ENCODE measurements at places on chromosomes 2 and 18.

GRCh38 chr2:160364364-160364763 lies 129.2 kb downstream of the RBMS1 start:
- no peak for DNase-seq

DNA sequence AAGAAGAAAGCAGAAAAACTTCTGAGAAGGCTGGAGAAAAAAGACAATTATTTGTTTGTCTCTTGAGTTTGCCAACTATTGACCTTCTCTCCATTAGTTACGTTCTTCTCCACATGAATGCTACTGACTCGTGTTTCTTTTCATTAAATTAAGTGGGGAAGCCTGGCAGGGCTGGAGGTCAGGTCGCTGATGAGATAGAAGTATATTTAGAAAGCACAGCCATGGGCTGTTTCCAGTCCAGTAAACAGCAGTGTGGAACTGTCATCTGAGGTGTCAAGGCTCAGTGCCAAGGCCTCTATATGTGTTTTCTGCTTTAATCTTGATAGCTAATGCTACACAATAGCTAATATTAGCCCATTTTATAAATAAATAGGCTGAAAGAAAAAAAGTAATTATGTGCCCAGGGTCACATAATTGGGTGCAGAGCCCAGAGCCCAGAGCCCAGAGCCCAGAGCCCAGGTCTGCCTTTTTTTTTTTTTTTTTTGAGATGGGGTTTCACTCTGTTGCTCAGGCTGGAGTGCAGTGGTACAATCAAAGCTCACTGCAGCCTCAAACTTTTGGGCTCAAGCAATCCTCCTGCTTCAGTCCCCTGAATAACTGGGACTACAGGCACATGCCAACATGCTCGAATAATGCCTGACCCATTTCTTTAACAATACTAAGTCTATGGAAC lies 6.3 kb downstream of the MSGN1 start:
- DNase-seq, result no peak

DNA sequence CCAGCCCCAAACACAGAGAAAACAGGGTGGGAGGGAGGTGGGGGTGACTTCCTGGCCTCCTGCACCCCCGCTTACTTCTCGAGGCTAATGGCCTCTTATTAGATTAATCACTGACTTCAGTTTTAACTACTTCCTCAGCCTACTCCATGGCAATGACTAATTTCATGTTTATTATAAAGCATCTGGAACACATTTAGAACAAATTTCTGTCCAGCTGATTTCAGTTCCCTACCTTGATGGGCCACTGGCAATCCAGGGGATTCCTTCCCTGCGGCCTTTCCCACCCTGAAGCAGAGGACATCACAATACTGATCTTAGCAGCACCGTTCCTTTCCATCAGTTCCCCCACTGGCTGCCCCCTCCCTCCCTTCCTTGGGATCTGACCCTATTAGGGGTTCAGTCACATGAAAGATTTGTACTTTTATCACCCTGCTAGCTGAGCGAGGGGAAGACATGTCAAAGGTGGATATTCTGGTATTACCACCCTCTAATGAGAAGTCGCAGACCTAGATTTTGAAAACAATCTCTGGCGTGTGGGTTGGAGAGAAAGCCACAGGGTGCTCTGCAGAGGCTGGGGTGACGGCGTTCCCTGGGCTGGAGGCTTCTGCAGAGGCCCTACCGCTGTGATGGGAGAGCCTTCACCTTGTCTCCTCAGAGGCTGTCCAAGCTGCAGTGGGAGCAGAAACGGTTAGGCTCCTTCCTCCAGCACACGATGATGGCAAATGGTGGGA lies 67.6 kb downstream of the KIAA2012 start:
- DNase-seq, result no peak

GRCh38 chr2:187548656-187549055 lies 5.6 kb downstream of the TFPI start:
- no peak for DNase-seq

DNA sequence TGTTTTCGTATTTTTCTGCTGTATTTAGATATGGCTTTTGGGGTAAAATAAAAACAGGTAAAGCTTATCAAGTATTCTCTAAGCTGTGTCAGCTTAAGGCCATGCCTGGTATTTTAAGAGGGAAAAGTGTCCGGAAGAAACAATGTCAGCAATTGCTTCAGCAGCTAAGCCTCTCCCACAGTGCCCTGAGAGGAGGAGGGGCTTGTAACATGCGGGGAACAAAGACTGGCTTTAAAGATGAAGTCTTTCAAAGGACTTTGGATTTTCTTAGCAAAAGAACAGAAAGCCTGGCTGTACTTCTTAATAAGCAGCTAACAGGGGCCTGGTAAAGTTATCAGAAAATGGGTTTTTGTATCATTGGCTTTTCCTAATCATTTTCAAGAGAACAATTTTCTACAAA lies 102.8 kb downstream of the PXDN start:
- no peak for DNase-seq

DNA sequence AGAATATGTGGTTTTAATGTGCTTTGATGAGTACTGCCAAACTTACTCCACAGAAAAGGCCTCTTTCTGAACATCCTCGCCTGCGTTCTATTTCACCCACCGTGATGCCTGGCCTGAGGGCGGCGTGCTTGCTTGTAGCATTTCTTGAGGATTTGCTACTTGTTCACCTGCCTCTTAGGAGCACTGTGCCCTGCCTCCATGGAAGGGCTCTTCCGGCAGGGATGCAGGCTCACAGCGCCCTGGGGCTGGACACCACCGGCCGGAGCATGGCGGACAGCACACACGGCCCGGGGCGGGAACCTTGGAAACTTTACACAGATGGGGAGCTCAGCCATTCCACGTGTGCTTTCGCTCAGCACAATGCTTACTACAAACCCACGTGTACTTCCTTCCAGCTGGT lies 37.1 kb downstream of the ANO7 start:
- DNase-seq, result no peak

DNA sequence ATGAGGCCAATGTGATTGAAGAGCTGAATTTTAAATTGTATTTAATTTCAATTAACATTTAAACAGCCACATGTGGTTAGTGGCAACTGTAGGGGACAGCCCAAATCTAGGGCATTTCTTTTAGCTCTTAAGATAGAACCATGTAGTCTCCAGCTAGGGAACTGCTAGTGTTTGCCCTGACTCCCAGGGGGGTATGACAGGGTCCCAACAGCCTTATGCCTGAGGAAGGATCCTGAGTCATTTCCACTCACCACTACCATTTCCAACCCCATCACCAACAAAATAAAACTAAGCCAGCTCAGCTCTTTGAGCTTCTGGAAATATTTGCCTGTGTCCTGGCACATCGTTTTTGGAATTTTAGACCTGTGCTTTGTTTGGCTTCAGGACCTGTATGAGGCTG lies 13.7 kb upstream of the GMCL1 start:
- DNase-seq, result no peak

DNA sequence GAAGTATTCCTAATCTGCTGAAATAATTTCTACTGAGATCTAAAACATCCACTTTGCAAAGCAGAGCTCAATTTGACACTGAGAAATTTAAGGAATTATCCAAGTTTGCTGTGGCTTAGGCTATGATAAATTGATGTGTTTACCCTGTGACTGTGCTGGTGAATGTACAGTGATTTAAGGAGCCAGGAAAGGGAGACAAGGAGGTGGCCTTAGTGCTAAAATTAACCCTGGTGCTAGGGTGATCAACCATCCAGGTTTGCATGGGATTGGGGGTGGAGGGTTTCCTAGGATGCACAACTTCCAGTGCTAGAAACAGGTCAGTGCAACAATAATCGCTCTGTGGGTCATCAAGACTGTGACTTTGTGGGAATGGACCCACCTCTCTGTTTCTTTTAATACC lies 307.5 kb upstream of the SPRED2 start:
- no peak for DNase-seq

DNA sequence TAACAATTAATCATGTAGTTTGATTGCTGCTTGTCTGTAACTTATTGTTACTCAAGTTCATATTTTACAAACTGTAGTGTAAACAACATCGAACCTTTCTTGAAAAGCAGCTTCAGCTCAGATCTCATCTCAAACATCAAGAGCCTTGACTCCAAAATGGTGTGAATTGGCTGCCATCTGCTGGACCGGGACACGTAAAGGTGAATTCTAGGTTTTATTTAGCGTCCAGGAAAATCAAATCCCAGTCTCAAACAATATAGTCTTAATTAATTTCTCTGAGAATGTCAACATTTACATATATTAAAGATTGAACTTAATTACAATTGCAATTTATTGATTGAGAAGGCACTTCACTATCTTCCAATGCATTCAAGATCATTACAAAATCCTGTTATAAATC lies 453.0 kb downstream of the GALR1 start:
- DNase-seq, result no peak

DNA sequence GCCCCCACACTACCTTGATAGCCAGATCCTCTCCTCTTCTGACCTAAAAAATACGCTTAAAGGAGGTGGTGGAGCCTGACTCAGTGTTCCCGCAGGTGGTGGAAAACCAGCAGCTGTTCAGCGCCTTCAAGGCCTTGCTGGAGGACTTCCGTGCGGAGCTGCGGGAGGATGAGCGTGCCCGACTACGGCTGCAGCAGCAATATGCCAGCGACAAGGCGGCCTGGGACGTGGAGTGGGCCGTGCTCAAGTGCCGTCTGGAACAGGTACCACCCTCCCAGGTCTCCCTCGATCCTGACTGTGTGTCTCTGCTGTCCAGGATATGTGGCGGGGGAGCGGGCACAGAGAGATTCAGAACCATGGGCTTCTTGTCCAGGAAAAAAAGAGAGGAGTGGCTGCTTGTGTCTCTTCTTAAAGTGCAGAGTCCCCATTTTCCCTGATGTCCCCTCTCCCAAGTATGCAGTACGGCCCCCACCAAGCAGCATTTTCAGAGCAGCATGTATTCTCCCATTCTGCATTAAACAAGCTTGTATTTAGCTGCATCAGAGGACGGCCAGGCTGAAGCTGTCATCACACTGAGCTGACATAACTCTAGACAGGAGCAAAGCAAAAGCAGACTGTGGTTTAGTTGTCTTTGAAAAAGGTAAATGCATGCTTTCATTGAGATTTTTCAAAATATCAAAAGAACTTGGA lies 101.6 kb downstream of the MTCL1 start:
- no peak for DNase-seq

GRCh38 chr18:50651334-50651733 lies 91.4 kb downstream of the MAPK4 start:
- DNase-seq, result no peak

DNA sequence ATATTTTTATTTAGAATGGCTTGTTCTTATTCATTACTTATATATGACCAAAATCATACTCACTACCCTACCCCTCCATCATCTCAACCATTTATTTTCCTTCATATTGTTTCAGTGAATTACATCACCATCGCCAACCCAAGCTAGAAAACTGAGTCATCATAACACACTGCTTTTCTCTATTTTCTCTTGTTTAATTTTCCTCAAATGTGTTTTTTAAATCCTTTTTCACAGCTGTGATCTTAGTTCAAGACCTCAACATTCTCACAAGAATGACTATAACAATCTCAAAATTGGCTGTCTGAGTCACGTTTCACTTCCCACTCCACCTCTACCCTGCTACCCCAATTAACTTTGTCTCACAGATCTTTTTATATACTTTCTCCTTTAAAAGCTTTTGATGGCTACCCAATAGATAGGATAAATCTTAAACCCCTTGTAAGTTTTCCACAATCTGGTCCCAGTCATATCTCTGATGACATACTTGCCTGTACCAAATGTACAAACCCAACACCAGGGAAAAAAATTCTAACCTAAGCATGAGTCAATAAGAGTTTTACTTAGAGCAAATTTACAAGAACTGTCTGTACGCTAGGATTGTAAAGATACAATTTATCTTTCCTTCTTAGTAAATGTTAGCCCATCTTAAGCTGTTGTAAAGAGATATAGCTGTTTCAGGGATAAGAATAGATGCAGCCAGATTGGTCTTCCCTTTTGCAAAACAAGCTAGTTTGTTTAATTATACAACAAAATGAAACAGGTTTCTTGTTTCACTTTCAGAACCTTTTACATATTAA lies 635.1 kb upstream of the SLC39A10 start:
- DNase-seq, result no peak

- no peak for DNase-seq
Measured at GRCh38 chr2:235229236-235229635, 264.6 kb upstream of the AGAP1 start.

DNA sequence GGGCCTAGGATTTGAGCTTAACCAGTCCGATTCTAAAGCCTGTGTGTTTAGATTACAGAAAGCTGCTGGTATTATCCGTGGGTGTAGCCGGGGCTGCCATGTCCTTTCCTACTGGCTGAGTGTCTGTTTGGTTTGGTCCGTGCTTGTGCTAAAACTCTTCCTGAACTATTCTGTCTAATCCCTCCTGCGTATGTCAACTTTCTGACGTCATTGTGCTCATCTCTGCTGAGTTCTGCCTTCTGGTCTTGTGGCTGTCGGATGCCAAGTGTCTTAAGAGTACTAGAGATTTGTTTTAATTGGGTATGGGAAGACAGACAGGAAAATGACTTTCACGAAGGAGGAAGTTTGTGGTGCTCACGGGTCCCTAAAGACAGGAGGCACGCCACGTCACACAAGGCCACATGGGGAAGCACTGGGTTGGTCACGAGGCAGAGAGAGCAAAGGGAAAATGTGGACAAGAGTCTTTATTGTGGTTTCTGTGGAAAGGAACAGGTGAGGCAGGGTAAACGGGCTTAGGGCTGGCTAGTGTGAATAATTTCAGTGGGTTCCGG lies 31.8 kb upstream of the NTSR2 start:
- no peak for DNase-seq

GRCh38 chr2:197708331-197708730 lies 3.2 kb downstream of the MARS2 start:
- no peak for DNase-seq

DNA sequence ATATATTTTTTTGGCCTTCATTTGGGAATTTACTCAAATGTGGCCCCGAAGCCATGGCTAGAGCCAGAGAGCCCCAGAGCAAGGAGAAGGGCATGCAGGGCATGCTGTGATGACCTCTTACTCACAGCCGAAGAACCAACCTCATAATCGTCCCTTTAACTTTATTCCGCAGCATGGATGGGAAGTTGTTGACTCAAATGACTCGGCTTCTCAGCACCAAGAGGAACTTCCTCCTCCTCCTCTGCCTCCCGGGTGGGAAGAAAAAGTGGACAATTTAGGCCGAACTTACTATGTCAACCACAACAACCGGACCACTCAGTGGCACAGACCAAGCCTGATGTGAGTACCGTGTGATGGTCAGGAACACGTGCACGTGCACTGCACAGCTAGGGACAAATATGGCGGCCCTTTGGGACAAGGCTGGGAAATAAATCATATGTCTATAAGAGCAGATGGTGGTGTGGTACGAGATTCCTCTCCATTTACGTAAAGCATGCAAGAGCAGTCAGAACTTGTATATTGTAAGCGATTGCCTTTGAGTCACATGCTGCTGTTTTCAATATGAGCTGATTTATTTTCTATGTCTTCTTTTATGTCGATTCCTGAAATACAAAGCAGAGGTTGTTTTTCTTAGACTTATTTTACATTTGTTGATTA lies 280.9 kb downstream of the NEDD4L start:
- no peak for DNase-seq

GRCh38 chr2:167575276-167575675 lies 672.1 kb downstream of the STK39 start:
- DNase-seq, result no peak

- no peak for DNase-seq
Measured at GRCh38 chr2:33222309-33222708, 254.1 kb upstream of the RASGRP3 start.

GRCh38 chr18:7205346-7205745 lies 25.5 kb upstream of the LRRC30 start:
- no peak for DNase-seq

GRCh38 chr2:79162801-79163200 lies 3.2 kb upstream of the REG3A start:
- DNase-seq, result no peak

GRCh38 chr18:42025974-42026625 lies 71.1 kb downstream of the PIK3C3 start:
- no peak for DNase-seq
